ENCODE measurements at places on chromosomes 5 and 9.

GRCh38 chr9:80467632-80468031, 895.9 kb downstream of the TLE4 start:
- DNase-seq = peak; percentile 0

GRCh38 chr9:6049798-6050197, 34.4 kb upstream of the RANBP6 start:
- no peak for DNase-seq

DNA sequence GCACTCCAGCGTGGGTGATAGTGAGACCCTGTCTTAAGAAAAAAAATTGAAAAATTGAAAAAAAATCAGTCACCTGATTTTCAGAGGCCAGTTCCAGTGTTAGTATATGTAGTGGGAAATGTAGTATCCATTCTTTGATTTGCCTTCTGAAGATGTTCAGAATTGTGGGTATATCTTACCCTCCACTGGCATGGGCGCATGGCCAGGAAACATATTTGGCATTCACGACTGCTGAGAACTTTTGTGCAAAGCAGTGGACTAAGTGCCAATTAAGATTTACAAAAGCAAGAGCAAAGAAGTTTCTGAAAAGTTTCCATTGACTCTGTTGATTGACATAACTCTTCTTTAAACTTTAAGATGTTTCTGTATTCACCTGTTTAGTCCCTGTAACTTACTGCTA, 2.4 kb downstream of the CAVIN4 start:
- no peak for DNase-seq

GRCh38 chr5:35640623-35641022, 23.0 kb downstream of the SPEF2 start:
- peak; percentile 2 for DNase-seq

- DNase-seq = no peak
These were observed 6.7 kb upstream of the AQP3 start for GRCh38 chr9:33453999-33454660.

GRCh38 chr5:53545744-53546143, 14.7 kb upstream of the NDUFS4 start:
- DNase-seq = no peak

GRCh38 chr5:167233507-167234220, 1057.8 kb upstream of the WWC1 start:
- DNase-seq = peak; percentile 14

DNA sequence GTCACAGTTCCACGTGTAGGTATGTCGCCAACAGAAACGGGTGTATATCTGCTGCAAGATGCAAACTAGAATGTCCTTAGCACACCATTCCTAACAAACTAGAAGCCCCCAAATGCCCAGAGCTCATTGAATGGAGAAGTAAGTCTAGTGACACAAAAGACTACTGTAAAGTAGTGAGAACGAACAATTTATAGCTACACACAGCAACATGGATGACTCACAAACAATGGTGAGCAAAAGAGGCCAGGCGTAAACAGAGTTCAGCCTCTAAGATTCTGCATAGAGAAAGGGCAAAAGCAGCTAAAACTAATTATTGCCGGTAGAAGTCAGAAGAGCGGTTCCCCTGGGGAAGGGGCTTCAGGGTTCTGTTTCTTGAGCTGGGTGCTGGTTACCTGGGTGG, 74.7 kb downstream of the AMBP start:
- DNase-seq = no peak

GRCh38 chr5:145925353-145925752, 11.0 kb upstream of the SH3RF2 start:
- DNase-seq = peak; percentile 95

- no peak for DNase-seq
These were observed 3.1 kb downstream of the EIF4E1B start for GRCh38 chr5:176633598-176633997.
